NCI-H1930 (cell line): ENCODE measurements at places on chromosomes 2 and 18.

GRCh38 chr2:55901322-55901721 lies 22.3 kb downstream of the EFEMP1 start:
- no peak for DNase-seq

- DNase-seq, result no peak
Measured at GRCh38 chr18:46239549-46239948, 135.4 kb downstream of the HAUS1 start.

DNA sequence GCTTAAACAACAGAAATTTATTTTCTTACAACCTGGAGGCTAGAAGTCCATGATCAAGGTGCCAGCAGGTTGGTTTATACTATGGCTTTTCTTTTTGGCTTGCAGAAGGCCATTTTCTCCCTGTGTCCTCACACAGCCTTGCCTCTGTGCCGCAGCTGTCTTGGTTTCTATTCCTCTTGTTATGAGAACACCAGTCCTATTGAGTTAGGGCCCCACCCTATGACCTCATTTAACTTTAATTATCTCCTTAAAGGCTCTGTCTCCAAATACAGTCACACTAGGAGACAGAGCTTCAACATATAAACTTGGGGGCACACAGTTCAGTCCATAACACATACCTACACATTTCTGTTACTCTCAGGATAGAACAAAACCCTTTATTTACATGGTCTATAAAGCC lies 17.3 kb upstream of the RHOB start:
- DNase-seq, result no peak

GRCh38 chr2:199439066-199439465 lies 18.7 kb downstream of the SATB2 start:
- no peak for DNase-seq

GRCh38 chr2:120992791-120993555 lies 257.3 kb downstream of the GLI2 start:
- no peak for DNase-seq

DNA sequence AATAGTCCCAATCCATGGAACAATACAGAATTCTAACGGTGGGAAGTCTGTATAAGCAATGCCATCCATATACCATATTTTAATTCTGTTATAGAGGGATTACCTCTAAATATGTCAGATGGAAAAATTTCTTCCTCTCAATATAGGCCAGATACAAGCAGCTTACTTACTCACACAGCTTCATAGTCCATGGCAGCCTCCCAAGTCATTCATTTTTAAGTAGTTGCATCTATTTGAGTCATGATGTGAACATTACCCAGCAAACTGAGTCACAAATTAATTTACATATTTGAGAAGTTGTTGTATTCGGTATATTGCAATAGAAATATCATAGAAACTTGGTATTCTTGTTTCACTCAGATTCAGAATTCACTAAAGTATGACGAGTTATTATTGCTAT lies 20.3 kb downstream of the TBR1 start:
- DNase-seq, result no peak

DNA sequence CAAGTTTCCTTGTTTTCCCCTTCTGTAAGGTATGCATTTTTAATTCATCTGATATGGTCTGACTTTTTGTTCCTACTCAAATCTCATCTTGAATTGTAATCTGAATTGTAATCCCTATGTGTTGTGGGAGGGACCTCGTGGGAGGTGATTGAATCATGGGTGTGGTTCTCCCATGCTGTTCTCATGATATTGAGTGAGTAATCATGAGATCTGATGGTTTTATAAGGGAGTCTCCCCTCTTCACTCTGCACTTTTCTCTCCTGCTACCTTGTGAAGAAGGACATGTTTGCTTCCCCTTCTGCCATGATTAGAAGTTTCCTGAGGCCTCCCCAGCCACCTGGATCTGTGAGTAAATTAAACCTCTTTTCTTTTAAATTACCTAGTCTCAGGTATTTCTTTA lies 476.1 kb downstream of the LPIN1 start:
- DNase-seq, result no peak

DNA sequence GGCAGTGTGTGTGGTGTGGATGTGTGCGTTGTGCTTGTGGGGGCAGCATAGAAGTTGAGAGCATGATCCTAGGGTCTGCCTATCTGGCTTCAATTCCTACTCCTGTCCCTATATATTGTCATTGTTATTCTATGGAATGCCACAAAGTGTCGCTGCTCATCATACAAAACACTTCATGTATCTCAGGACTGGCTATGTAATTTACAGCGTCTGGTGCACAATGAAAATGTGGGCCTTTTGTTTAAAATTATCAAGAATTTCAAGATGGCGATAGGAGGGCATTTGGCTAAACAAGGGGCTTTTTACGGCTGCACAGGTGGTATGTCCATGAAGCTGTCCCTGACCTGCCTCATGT lies 3.4 kb downstream of the SERPINB2 start:
- DNase-seq, result peak; percentile 24

DNA sequence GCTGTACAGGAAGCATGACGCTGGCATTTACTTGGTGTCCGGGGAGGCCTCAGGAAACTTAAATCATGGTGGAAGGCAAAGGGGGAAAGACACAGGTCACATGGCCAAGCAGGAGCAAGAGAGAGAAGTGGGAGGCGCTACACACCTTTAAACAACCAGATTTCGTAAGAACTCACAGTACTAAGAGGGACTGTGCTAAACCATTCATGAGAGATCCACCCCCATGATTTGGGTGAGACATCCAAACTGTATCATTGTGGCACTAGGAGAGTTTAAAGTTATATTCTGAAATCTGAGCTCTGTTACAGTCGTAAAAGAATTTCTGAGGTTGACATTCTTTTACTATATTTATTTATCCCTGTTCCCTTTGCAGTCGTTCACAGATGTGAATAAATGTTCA lies 116.6 kb downstream of the ICA1L start:
- DNase-seq, result no peak

DNA sequence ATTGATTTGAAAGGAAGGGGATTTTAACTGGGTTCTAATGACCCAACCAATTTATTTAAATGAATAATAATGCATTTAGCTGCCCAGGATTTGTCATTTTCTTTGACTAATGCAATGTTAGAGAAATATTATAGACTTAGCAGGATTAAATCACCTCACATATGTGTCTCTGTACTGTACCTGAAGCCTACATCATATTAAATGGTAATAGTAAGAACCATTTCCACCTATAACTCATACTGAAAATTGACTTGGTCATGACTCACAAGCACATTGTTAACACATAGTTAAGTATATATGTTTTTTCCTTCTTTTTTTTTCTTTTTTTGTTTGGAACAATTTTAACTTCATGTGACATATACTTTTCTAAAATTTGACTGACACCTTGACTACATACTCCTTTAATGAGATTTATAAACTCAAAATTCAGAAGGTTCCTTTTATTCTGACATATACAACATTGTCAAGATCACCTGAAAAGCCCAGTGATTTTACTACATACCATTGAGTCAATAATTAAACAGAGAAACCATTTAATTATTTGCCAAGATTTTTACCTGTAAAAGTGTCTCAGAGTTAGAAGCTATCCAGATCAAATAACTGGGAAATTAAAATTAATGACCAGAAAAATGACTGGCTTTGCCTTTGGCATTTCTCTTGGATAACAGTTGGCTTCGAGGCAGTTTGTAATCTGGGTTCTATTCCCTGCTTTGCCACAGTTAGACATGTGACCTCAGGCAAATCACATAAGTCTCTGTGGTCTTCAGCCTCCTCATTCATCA lies 58.8 kb upstream of the CDC42EP3 start:
- DNase-seq, result no peak

GRCh38 chr2:63000801-63001200 lies 49.8 kb upstream of the OTX1 start:
- DNase-seq, result no peak

- no peak for DNase-seq
Measured at GRCh38 chr2:14951569-14952285, 319.2 kb downstream of the LRATD1 start.

DNA sequence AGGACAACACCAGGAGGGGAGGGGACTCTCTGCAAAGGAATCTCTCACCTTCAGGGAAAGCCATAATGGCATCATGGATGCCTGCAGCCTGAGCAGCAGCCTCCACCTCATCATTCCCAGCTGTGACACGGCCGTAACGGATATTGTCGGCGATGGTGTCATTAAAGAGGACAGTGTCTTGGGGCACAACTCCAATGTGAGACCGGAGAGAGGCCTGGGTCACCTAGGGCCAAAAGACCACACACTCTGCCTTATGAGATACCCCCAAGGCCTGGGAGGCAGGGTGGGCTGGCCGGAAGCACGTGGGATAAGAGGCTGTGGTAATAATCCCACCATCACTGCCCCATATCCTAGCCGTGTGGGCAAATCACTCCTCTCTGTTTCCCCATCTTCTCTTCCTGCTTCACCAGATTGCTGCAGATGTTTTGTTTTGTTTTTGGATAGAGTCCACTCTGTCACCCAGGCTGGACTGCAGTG lies 4.3 kb downstream of the ZFAND2B start:
- DNase-seq, result no peak

GRCh38 chr2:137968477-137969417 lies 4.5 kb downstream of the HNMT start:
- no peak for DNase-seq

- no peak for DNase-seq
Measured at GRCh38 chr18:56919190-56919589, 227.7 kb upstream of the BOD1L2 start.

- DNase-seq, result no peak
Measured at GRCh38 chr2:100563407-100564247, 834 bp downstream of the PDCL3 start.

- DNase-seq, result no peak
Measured at GRCh38 chr2:151808258-151809072, 19.8 kb downstream of the ARL5A start.

GRCh38 chr18:79484661-79485621 lies 89.2 kb downstream of the NFATC1 start:
- DNase-seq, result no peak

DNA sequence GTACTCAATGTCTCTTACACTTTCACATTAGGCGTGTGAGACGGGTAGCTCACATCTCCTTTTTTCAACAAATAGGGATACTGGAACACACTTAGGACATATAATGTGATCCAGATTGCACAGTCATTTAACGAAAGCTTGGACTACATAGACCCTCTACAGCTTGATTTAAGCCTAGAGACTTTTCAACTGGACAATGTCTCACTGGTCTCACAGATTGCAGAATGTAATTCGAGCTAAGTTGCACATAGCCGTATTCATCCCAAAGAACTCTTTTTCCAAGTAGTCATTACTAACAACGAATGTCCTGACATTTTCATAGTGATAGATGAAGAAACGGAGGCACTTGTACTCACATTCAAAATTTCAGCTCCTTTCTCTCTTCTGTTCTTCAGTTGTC lies 612.1 kb downstream of the ZEB2 start:
- no peak for DNase-seq

GRCh38 chr2:224847961-224848850 lies 132.0 kb upstream of the CCDC195 start:
- DNase-seq, result no peak
